ENCODE measurements at places on chromosomes 11 and 22.
A peak's percentile ranks its signal among the peaks of the same experiment; 100 is the strongest.

DNA sequence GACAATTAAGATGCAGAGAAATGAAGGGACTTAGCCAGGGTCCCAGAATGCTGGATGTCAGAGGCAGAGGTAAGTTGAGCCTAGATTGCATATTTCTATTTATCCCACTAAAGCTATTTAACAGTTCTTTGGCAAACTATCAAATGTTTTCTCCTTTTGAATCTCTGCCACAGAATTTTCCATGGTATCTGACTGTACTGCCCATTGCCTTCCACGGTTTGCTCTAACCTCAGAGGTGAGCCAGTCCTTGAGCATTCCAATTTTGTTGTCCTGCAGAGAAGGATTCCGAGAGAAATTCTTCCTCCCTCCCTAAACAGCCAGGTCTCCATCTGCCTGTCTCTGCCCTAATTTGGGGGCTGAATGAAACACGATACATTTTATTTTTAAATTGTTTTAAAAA, 368.3 kb upstream of the SYN3 start:
- no peak for DNase-seq

GRCh38 chr11:2880646-2881045, 4.9 kb downstream of the CDKN1C start:
- DNase-seq: no peak

- no peak for DNase-seq
Observed at GRCh38 chr22:50186761-50187523, 1.2 kb downstream of the TRABD start.

DNA sequence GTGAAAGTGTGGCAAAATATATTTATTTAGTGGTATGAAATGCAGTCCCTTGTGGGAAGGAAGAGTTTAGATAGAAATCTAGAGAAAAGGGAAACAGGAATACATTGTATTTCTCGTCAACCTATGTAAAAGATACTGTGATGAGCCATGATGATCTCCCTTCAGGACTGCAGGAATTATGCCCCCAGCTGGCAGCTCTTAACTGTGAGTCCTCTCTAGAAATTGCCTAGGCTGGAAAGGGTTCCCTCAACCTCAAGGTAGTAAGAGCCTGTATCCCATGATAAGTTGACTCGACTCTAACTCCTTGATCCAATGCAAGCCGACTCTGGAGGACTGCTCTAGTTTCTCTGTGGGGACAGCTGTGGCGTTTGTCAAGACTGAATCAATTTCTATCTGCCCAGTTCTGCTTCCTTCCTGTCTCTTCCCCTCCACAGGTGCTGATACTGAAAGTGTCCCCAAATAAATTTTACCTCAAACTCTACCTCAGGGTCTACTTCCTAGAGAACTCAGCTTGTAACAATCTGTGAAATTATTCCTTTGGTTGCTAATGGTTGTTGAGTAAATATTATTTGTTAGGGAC, 897.3 kb downstream of the METTL15 start:
- no peak for DNase-seq

DNA sequence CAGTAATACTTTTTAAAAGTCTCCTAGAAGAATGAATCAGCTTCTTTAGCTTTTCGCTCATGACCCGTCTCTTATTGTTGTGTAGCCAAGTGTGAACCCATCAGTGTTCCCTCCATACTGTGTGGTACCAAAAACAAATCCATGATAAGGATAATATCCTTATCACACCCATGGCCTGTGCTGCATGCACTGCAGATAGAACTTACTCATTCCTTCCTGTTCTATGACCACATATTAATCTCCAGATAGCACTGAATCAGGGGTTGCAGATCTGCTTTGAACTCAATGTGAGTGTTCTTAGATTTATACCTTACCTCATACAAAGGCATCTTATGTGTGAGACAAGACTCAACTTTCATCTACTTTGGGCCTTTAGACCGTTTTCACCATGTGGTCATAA, 373.4 kb downstream of the JRKL start:
- DNase-seq: no peak

DNA sequence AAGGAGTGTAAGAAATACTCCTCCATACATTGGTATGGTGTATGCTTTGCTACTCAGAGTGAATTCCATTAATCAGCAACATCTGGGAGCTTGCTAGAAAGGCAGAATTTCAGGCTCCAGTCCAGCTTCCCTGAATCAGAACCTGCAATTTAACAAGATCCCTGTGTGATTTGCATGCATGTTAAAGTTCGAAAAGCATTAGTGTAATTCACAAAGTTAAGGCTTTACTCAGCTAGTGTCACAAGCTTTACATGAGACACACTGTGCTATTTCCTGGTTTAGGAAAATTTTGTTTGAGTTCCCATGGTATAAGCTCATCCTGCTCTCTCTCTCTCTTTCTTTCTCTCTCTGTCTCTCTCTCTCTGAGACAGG, 37.0 kb upstream of the HEPHL1 start:
- DNase-seq: no peak

DNA sequence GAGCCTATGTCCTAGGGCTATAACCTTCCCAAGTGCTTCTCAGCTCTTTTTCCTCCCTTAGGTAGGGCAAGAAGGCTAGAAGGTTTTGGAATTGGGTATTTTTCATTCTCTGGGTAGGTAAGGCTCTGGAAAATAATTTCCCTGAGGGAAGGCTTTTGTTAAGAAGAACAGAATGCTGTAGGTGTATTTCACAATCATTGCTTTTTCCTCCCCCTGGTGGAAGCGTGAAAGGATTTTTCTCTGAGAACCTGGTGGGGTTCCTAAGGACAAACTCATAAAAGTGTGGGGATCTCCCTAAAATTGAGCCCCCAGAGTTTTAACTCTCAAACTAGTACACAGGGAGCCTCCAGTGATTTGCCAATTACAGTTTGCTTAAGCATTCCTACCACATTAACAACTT, 41.1 kb upstream of the NARS2 start:
- no peak for DNase-seq

GRCh38 chr11:85595285-85595884, 31.8 kb downstream of the DLG2 start:
- no peak for DNase-seq

GRCh38 chr11:207863-208180, 314 bp downstream of the RIC8A start:
- DNase-seq: peak; percentile 60

- DNase-seq: no peak
Observed at GRCh38 chr11:111633756-111634362, 31.6 kb downstream of the SIK2 start.

- no peak for DNase-seq
Observed at GRCh38 chr11:101445761-101446160, 138.0 kb downstream of the TRPC6 start.

GRCh38 chr22:48568736-48569330, 1258.8 kb downstream of the BRD1 start:
- no peak for DNase-seq

GRCh38 chr22:20526628-20527355, 19.4 kb downstream of the MED15 start:
- no peak for DNase-seq

GRCh38 chr22:38243007-38243765, 29.6 kb downstream of the TMEM184B start:
- DNase-seq: peak; percentile 33

DNA sequence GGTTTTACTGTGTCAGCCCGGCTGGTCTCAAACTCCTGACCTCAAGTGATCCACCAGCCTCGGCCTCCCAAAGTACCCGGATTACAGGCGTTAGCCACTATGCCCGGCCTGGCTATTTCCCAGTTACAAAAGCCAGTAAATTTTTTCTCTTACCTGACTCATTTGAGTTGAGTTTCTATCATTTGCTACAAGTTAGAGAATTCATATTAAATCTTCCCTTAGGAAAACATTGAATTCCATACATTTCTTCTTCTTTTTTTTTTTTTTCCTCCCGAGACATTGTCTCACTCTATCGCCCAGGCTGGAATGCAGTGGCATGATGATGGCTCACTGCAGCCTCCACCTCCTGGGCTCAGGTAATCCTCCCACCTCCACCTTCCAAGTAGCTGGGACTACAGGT, 26.0 kb downstream of the CHEK2 start:
- DNase-seq: no peak

DNA sequence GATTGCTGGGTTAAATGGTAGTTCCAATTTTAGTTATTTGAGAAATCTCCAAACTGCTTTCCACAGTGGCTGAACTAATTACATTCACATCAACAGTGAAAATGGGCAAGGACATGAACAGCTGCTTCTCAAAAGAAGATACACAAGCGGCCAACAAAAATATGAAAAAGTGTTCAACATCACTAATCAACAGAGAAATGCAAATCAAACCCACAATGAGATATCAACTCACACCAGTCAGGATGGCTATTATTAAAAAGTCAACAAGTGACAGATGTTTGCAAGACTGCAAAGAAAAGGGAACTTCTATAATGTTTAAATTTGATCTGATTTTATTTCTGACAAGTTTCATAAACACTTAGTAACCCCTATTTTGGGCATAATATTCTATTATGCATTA, 537.5 kb downstream of the DLG2 start:
- no peak for DNase-seq

GRCh38 chr11:56948991-56949515, 39.7 kb upstream of the OR5AK2 start:
- no peak for DNase-seq

GRCh38 chr11:8368194-8368593, 104.5 kb upstream of the LMO1 start:
- DNase-seq: no peak

- DNase-seq: no peak
Observed at GRCh38 chr22:19604711-19605268, 80.6 kb upstream of the CLDN5 start.

DNA sequence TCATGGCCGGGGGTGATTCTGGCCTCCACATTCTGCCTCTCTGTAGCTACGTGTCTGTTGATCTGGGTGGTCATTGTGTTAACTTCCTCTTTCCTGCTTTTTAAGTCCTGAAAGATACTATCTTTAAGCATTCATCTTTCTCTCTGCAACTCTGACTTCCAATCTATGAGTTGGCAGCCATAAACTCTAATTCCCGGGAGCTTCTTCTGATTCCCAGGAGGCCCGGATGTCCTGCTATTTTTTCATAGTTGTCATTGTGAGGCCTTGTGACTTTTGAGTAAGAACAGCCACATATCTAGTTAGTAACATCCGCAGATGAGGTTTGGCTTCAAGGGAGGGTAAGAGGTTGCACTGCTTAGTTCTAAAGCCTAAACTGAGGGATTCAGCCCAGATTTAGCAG, 107.8 kb downstream of the SYN3 start:
- no peak for DNase-seq

DNA sequence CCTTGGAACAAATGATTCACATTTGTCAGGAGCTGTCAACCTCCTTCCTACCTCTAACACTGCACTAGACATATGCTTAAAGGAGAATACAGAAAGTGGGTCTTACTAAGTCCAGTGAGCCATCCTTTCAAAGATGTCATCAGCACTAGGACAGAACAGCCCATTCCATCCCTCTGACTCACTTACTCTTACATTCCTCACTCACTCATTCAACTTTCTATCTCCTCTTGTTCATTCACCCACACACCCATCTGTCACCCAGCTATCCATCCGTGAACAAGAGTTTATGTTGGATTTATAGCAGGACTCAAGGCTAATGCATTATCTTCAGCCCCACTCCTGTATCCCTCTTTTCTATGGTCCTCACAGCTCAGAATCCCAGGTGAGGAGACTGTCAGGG, 9.1 kb downstream of the INSC start:
- no peak for DNase-seq

- DNase-seq: no peak
Observed at GRCh38 chr22:46827781-46828180, 65.3 kb downstream of the TBC1D22A start.

- DNase-seq: no peak
Observed at GRCh38 chr11:77370217-77370616, 68.7 kb upstream of the GDPD4 start.

DNA sequence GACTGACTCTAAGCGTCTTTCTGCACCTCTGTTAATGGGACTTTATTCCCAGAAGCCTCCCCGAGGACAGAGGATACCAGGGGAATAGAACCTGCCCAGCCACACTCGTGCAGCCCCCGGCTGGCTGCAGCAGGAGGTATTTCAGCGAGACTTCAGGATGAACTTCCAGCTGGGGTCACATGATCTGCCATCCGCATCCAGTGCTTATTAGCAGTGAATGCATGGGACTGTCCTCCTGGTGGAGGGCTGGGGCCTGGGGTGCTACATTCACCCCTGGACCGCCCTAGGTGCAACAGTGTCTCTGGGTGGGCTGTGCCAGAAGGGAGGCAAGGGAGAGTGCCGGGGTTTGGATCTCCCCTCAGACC, 1.6 kb downstream of the DUSP8 start:
- no peak for DNase-seq

DNA sequence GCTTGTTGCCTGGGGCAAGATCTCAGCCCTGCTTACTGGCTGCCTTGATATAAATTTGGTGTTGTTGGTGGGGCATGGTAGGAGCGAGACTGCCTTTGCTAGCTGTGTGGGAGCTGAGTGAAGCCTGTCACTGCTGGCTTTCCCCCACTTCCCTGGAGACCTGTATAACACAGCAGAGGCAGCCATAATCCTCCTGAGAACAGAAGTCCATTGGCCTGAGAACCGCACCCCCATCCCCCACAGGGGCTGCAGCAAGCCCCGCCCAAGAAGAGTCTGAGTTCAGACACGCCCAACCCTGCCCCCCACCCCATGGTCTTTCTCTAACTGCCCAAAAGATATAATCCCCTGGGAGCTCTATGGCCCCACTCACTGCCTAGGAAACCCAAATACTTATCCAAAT, 39.2 kb upstream of the ARHGAP42 start:
- DNase-seq: no peak

- DNase-seq: no peak
Observed at GRCh38 chr11:56885854-56886253, 102.9 kb upstream of the OR5AK2 start.

DNA sequence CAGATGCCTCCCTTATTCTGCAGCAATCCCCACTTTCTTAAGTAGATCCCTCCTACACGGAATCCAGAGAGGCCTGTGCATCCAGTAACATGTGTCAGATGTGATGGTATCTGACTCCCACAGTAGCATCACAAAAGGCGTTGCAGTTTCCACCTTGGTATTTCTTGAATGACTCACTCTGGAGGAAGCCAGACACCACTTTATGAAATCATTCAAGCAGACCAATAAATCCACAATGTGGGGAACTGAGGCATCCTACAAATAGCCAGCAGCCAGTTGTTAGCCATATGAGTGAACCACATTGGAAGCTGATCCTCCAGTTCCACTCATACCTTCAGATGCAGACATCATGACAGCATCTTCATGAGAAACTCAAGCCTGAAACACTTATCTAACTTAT, 798.1 kb downstream of the OPCML start:
- no peak for DNase-seq

- no peak for DNase-seq
Observed at GRCh38 chr11:134390706-134391569, 21.1 kb downstream of the B3GAT1 start.

GRCh38 chr22:45648301-45649117, 23.1 kb upstream of the ATXN10 start:
- no peak for DNase-seq

GRCh38 chr11:15194671-15195415, 80.1 kb downstream of the INSC start:
- no peak for DNase-seq

- DNase-seq: no peak
Observed at GRCh38 chr11:22161489-22161888, 31.4 kb upstream of the ANO5 start.

Data from adrenal gland (tissue), 19 donors.